ENCODE measurements at places on chromosomes 11 and 22. TPM values are rescaled to one million over a fixed set of nuclear protein-coding genes. Genes with fewer than 3 reads are reported as not detected.

GRCh38 chr11:46969379-46969778 is 32.8 kb downstream of the CSTPP1 start:
- no peaks in the 10 kb centered on the region for H3K27me3 ChIP-seq
- H3K36me3 ChIP-seq = no peaks in the 10 kb centered on the region
- H3K27ac ChIP-seq = no peak overlapping the region

DNA sequence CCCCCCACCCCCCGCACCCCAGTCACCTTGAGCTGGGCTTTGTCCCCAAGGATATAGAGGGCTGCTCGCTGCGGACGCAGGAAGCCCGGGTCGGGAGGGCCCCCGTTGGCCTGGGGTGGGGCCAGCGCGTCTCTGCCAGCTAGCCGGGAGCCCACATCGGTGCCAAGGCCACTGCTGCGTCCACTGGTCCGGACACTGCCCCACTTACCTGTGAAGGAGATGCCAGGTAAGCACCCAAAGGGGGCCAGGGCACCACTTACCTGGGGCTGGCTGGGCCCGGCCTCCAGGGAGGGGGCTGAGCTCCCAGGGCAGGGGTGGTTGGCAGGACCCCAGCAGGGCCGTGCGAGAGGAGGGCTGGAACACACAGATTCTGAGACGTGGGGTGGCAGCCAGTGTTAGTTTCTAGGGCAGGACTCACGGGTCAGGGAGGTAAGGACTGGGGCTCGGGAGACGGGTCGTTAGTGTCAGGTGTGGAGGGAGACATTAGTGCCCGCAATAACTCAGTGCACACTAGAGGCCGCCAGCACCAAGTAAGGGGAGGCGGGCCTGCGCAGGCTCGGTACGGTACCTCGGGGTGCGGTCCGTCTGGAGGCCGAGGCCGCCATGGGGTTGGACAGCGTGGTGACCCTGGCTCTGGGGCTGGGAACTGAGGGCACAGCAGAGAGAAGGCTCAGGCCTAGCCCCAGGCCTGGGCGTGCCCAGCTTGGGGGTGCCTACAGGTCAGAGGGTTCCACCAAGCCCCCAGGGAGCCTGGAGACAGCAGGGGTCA is 18.2 kb downstream of the SBF1 start:
- H3K27ac ChIP-seq = no peak overlapping the region
- no peak for DNase-seq
- H3K36me3 ChIP-seq = peaks cover 15% of the 10 kb centered on the region
- no peak overlapping the region for H3K4me3 ChIP-seq
- peaks cover 9% of the 10 kb centered on the region for H3K4me1 ChIP-seq

GRCh38 chr11:2443881-2444820 is at the start of gene TRPM5:
Gene TRPM5 (minus strand): TSS chr11:2444514. CDS start chr11:2423036, 21,478 bp downstream.
- no peaks in the 10 kb centered on the region for H3K27me3 ChIP-seq
- no peaks in the 10 kb centered on the region for H3K36me3 ChIP-seq
- DNase-seq = peak; percentile 87
- peaks cover 26% of the 10 kb centered on the region for H3K4me1 ChIP-seq
- peak within 1 kb of the TSS; percentile 89 for H3K4me3 ChIP-seq
- no peak within 1 kb of the TSS for H3K27ac ChIP-seq

GRCh38 chr11:1770528-1770927 is 6.8 kb upstream of the CTSD start:
- H3K4me3 ChIP-seq = no peak overlapping the region
- H3K36me3 ChIP-seq = no peaks in the 10 kb centered on the region
- peak; percentile 3 for DNase-seq
- no peak overlapping the region for H3K27ac ChIP-seq
- no peaks in the 10 kb centered on the region for H3K27me3 ChIP-seq

Gene GRK3
- 8.3 TPM for total RNA-seq

- no peaks in the 10 kb centered on the region for H3K36me3 ChIP-seq
- H3K4me1 ChIP-seq = no peaks in the 10 kb centered on the region
- no peak overlapping the region for H3K4me3 ChIP-seq
- peaks cover 18% of the 10 kb centered on the region for H3K27me3 ChIP-seq
- no peak for DNase-seq
These were observed 1480.0 kb downstream of the TBC1D22A start for GRCh38 chr22:48242461-48242864.

DNA sequence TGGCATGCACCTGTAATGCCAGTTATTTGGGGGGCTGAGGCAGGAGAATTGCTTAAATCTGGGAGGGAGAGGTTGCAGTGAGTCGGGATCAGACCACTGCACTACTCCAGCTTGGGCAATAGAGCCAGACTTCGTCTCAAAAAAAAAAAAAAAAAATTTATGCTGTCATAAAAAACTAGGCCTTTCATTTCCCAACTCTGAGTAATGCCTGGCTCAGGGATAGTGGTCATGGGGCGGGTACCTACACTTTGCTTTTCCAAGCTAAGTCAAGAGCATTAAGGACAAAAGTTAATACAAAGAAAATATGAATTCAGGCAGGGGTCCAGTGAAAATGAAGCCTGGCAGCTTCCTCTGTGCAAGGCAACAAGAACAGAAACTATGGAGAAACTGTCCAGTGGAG is 16.3 kb downstream of the CPSF7 start:
- H3K27ac ChIP-seq = no peak overlapping the region
- H3K27me3 ChIP-seq = no peaks in the 10 kb centered on the region
- no peak overlapping the region for H3K4me3 ChIP-seq
- no peak for DNase-seq

Measured in activated naive CD4-positive, alpha-beta T cell treated with anti-CD3 and anti-CD28 coated beads for 36 hours (primary cell).